ENCODE measurements at places on chromosomes 11 and 22.

DNA sequence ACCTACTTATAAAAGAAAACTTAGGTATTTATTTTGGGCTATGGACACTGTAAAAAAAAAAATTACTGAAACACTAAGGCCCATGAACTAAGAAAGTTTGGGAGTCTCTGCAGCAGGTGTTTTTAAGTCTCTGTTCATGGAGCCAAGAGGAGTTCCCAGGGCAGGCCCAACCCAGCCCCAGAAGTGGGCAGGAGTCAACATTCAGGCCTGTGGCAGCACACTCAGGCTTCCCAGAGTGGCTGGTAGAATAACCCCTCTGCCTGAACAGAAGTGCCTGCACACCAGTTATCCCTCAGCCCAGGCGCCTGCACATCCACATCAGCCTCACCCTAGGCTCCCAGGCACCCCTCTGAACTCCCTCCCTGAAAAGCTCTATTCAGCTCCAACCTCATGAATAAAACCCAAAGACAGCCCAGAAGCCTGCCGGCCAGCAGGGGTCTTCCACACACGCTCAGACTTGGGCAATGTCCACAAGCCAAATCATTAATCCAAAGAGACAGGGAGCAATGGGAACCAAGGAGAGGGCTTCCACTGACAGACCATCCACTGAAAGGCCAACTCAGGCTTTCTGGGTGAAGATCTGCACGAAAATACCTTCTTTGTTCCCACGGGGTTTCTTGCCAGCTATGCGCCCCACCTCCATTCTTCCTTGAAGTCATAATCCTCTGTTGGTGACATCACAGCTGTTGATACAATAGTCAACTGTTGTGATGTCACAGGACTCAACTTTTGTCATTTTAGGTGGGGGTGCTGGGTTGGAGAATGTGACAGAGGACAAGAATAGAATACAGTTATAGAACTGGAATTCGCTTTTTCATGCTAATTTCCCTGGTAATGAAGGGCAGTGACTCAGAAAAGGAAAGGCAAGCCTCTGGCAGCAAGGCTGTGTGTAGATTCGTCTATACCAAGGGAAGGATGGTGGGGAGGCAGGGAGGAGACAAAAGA lies 83.7 kb downstream of the RPL27A start:
- DNase-seq, result no peak

GRCh38 chr11:34135439-34135838 lies 30.0 kb downstream of the NAT10 start:
- no peak for DNase-seq

- no peak for DNase-seq
Observed at GRCh38 chr11:57800444-57801182, 39.0 kb downstream of the CTNND1 start.

- DNase-seq, result no peak
Observed at GRCh38 chr11:46560300-46560991, 33.4 kb downstream of the AMBRA1 start.

GRCh38 chr11:116980136-116980793 lies 118.0 kb downstream of the SIK3 start:
- no peak for DNase-seq
